Osteocyte (in vitro differentiated cells): ENCODE measurements at places on chromosomes 1 and 21. TPM values are rescaled to one million over a fixed set of nuclear protein-coding genes. Genes with fewer than 3 reads are reported as not detected.

- no peak for DNase-seq
Observed at GRCh38 chr1:66275083-66275482, 258.9 kb upstream of the SGIP1 start.

- no peak for DNase-seq
Observed at GRCh38 chr1:24161270-24161669, 18.3 kb upstream of the IL22RA1 start.

DNA sequence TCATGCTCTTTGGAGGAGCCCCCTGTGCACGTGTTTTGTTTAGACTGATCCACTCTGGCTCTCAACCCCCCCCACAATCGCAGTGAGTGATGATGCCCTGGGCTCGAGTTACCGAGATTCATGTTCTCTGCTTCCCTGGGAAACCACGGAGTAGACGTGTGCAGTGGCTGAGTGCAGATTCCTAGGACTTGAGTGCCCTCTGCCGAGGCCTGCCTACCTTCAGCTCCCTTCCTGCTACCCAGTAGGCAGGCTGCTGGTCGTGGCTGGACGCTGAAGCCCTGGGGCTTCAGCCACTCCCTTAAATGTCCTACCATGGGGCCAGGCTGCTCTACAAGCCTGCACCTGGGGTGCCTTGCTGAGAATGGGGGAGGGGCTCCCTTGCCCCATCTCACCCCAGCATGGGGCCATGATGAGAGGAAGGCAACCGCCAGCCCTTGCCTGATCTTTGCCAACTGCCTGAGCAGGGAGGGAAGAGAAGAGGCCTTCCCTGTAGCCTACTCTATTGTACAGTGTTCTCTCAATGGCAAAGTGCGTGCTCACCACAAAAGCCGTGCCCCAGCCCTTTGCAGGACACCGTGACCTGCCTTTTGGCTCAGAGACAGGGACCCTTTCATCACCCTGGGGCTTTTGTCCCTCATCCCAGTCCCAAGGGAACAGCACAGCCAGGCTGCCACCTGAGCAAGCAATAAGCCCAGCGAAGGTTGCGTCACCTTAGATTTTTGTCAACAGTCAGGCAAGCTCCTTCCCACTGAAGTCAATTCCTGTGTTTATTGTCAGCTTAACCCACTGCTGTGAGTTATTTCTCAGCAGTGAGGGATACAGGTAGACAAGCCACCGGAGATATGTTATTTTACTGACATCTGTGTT is 4.1 kb upstream of the GRIK3 start:
- DNase-seq = no peak

- DNase-seq = no peak
Observed at GRCh38 chr1:203701606-203702005, 63.4 kb upstream of the LAX1 start.

GRCh38 chr1:9278116-9278515 is 14.6 kb upstream of the SPSB1 start:
- no peak for DNase-seq

DNA sequence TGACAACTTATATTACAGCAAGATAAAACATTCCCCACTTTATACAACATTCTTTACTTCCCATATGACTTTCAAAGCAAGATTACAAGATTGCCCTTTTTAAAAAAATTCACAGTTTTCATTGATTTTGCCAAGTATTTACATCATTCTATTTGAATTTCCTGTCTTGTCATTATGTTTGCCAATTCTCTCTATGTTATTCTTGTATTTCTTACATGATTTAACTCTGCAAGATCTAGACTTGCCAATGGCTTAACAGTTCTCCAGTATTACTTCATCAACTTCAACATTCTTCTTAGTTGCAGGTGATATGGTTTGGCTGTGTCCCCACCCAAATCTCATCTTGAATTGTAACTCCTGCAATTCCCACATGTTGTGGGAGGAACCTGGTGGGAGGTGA is 31.6 kb downstream of the FMO4 start:
- DNase-seq = no peak

- DNase-seq = no peak
Observed at GRCh38 chr21:17359781-17360180, 153.1 kb upstream of the CXADR start.

GRCh38 chr1:41447995-41448770 is 36.3 kb downstream of the EDN2 start:
- DNase-seq = peak; percentile 87

DNA sequence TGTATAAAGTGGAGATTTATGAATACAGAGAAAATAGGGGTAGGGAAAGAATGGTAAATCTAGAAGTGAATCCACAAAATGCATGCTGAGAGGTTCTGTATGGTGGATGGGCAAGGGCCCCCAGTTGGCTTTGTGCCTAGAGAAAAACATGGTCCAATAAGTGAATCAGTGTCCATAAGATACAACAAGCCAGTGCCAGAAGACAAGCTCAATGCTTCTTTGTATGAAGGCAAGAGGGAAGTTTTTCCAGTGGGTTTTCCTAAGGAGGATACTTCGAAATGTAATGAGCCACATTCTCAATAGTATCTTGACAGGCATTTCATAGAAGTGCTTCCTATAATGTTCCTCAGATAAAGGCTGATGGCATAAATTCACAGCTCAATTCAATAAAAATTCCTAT is 169.4 kb upstream of the HMCN1 start:
- DNase-seq = no peak

GRCh38 chr1:230681599-230681998 is 32.3 kb downstream of the AGT start:
- DNase-seq = no peak

GRCh38 chr1:98203466-98203865 is 282.6 kb upstream of the DPYD start:
- no peak for DNase-seq

- no peak for DNase-seq
Observed at GRCh38 chr1:43237121-43237520, 32.7 kb upstream of the TMEM125 start.

CRP gene
- not detected in 2 replicates for total RNA-seq

AQP10 gene
- total RNA-seq = not detected in 2 replicates

RABGAP1L gene
- 29.3 and 32.2 TPM in 2 replicates for total RNA-seq

ATAD3B gene
- 26.9 and 28.6 TPM in 2 replicates for total RNA-seq
